SK-N-SH (cell line): ENCODE measurements at places on chromosomes 5 and 9. TPM values are rescaled to one million over a fixed set of nuclear protein-coding genes. Genes with fewer than 3 reads are reported as not detected.

DNA sequence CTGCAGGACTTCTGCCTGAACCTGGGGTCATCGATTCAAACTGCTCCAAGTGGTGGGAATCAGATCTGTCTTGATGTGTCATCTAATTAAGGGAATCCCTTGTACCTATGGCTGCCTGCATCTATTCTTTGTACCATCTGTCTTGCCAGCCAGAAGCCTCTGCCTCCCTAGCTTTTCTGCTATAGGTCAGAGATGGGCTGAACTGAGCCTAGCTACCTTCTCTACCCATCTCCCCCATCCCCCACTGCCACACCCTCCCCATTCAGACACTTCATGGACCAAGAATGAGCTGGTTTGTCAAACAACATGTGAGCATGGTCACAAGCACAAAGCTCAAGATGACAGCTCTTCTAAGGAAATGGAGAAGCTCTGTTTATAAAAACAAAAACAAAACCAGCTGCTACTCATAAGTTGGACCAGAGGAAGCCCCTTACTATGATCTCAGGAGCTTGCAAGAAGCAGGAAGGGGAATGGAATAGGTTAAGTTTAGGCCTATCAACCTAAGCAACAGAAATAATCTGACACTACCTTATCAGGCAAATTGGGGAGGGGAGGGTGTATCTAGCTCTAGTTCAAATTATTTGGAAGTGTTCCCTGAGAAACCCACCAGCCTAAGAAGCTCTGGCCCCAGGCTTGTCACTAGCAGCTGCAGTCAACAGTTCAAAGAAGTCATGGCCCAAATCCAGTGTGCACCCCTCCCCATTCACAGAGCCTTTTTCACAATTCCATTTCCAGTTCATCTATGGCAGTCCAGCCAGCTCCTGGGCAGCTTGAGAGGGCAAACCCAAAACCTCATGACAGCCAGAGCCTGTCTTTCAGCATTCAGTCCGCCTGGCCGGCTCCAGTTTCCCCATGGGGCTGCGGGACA is 29.9 kb downstream of the SKP1 start:
- DNase-seq, result no peak

DNA sequence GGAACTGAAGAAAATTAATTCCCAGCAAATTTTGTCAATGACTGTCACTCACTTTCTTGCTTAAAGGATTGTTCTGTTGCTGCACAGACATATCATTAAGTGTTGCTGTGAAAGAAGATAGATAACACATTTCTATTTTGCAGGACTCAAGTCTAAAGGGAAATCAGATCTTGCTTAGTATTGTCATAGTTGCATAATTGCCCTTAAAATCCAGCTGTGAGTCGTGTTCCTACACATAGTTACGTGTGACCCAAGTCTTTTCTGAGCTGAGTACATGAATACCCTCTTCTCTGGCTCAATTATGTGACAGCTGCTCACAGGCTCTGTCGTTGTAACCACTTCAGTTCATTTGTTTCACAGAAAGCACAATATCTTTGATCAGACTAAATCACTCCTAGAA is 390.8 kb downstream of the DTWD2 start:
- no peak for DNase-seq

Gene DMRTA1
- polyA plus RNA-seq, result 0.03 and 0.05 TPM in 2 replicates

Gene YTHDC2
- 3.5 and 4.7 TPM in 2 replicates for polyA plus RNA-seq

Gene SEC24A
- 7.4 and 9.9 TPM in 2 replicates for polyA plus RNA-seq
